ENCODE measurements at places on chromosomes 5 and 9.

DNA sequence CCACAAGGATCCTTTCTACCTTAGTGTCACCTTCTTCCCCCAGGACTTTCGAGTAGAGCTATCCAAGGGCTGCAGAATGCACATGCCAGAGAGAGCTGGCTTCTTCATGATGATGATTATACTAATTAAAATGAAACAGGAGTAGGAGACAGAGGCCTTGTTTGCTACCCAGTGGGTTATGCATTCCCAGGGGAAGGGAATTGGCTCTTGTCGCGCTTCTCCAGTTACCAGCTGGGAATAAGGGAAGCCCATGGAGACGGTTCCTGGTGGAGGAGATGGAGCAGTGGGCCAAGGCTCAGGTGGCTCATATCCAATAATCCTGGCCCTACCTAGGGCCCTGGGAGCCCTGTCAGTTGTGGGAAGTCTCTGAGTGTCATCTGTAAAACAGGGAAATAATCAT, 65.1 kb downstream of the WWC1 start:
- DNase-seq: peak; percentile 14

GRCh38 chr5:136213919-136214493, 21.0 kb upstream of the SMIM32 start:
- DNase-seq: no peak

DNA sequence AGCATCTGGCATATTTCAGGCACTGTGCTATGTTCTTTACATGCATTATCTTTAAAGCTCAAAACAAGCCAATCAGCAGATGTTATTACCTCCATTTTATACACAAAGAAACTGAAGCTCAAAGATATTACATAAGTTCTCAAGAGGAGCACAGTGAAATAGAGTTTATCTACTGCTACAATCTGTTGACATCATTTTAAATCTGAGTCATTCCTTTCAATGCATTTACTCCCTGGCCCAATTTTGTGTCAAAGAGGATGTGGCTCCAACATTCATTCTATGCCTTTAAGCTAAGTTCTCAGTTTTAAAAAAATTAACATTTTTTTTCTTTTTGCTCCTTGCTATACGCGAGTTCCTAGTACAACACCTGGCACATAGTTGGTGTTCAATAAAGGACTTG, 486.3 kb upstream of the ZNF462 start:
- no peak for DNase-seq

GRCh38 chr9:88775559-88775958, 215.7 kb upstream of the S1PR3 start:
- no peak for DNase-seq

DNA sequence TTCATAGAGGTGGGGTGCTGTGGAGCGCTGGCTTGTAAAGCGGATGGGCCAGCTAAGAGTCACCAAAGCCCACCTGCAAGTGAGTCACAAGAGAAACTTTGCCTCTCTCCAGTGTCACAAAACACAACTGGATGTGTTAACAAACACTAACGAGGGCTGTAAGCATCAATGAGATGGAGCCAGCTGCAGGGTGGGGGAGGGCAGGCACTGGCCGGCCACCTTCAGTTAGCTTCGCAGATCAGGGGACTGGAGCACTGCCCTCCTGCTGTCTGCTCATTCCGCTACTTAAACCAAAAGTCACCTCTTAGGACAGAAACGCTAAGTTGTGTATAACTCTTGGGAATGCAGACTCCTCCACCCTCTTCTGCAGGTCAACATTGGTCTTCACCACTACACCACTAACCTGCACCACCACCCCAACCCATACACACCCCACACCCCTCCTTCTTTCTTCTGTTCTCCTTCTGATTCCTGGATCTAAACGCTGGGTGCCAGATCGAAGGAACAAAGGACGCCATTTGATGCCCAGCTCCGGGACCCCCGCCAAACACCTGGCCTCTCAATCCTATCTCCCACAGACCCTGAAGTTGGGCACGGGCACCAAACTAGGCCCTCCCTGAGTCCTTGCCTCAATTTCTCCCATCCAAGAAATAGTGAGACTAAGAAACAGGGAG, 2.1 kb downstream of the ARSI start:
- DNase-seq: no peak

DNA sequence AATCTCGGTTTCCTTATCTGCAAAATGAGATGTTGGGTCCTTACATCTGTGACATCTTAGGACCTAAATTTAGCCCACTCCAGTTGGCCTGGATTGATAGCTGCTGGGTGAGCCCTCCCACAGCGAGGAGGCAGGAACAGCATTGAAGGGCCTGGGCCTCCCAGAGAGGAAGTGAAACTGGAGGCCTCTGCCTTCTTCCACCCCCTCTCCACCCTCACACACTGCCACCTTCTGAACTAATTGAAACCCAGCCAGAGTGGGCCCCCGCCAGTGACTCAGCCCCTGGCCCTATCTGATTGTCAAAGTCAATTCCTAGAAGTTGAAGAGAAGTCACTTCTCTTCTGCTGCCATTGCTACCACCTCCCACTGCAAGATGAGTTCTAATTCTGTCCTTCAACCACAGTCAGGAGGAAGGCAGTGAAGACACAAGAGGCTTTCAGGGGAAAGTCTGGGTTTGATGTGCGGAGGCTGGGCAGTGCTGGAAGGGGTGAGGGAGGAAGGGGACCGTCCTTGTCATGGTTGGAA, 55.2 kb upstream of the NEK6 start:
- no peak for DNase-seq

- no peak for DNase-seq
These were observed 72.0 kb upstream of the ENTREP1 start for GRCh38 chr9:69253057-69253456.

DNA sequence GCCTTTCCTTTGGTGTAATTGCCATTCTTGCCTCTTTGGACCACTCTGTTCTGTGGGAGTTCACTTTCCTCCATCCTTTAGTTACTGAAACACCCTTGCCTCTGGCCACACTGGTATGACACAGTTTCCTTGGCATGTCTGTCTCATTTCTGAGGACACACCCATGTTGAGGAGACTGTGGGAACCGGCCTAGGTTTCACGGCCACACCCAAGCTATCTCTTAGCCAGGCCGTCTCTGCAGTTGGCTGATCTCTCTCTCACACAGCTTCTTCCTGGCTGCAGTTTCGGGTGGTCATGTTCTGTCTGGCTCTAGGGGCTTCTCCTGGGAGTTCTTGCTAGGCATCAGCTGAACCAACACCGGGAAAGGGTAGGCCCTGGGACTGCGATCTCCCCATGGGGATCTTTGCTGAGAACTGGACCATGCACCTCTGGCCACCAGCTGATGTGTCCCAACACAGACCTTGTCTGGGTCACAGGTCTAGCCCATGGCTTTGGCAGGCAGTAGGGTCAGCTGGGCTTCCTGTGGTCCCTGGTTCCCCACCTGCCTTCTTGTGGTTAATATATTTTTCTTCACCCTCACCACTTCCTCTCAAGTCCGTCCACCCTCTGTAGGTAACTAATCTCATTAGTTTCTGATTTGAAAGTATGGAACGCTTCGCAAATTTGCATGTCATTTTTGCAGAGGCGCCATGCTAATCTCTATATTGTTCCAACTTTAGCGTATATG, 24.9 kb downstream of the ARHGEF37 start:
- no peak for DNase-seq

GRCh38 chr5:140630292-140631035, 2.5 kb downstream of the CD14 start:
- DNase-seq: no peak

DNA sequence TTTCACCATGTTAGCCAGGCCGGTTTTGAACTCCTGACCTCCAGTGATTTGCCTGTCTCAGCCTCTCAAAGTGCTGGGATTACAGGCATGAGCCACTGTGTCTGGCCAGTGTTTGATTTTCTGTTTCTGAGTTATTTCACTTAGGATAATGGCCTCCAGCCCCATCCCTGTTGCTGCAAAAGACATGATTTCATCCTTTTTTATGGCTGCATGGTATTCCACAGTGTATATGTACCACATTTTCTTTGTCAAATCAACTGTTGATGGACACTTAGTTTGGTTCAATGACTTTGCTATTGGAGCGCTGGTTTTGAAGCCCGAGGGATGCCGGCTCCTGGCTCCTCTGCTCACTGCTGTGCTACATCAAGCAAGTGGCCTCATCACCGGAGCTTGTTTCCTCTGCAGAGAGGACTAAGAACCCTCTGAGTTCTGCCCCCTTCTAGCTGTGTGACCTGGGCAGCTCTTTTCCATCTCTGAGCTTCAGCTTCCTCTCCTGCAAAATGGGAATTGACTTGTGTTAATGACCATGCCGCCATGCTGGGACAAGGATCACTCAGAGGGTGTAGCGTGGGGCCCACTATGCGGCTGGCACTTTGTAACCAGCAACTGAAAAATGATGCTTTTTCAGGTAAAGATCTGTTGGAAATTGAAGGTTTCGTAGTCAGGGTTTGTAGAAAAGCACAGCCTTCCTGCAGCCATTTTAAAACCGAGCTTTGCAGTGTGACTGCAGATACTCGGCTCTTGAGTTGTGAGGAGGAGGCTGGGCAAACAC, 4.6 kb upstream of the NEURL1B start:
- DNase-seq: no peak

- DNase-seq: no peak
These were observed 164.8 kb downstream of the ZSWIM6 start for GRCh38 chr5:61496860-61497259.

- DNase-seq: no peak
These were observed 45.9 kb downstream of the BARX1 start for GRCh38 chr9:93909242-93909616.

DNA sequence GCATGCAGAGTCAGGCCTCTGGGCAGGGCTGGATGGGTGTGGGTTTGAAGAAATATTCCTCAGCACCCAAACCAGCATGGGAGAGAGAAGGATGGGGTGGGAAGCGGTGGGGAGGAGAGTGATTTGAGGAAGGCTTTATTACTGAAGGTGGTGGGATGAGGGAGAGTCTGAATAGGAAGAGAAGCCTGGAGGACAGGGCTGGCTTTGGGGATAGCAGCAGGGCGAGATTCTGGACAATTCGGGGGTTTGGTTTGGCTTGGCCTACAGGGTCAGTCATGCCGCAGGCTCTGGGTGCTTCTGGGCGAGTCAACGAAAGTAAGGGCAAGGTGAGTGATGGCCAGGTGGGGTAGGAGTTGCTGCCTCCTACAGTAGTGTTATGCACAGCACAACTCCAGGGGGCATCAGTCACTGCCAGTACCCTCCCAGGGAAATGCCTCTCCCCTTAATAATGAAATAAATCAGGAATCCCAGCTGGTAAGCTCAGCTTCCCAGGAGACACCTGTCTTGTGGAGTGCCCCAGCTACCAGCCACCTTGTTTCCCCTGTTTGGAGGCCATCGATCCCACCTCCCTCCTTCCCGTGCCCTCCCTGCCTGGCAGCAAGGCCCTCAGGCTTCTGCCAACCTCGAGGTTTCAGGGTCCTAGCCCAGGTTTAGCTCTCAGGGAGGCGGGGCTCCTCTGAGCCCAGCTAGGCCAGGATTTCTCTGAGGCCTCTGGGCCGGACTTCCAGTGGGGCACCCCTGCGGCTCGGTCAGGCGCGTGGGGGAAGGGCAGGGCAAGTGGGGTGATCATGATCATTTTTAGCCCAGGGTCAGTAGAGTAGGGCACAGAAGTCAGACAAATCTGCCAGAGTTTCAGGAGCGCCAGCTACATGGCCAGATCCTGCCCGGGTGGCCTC, 741 bp upstream of the NKX2-5 start:
- DNase-seq: no peak

DNA sequence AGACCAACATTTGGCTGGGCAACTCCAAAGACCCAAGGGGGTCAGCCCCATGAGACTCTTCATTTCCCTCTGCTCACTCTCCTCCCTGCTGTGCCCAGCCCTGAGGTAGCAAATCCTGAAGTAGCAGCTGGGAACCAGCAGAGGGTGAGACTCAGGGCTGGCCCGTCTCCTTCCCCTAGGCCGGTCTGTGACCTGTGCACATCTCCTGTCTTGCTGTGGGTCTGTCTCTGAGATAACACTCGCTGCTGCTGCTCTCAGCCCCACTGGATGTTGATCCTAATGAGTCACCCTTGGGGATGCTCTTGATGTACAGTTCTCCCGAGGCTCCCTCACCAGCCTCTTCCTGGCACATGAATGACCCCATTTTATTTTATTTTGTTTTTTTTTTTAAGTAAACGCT, 7.3 kb upstream of the OR2V1 start:
- DNase-seq: no peak

DNA sequence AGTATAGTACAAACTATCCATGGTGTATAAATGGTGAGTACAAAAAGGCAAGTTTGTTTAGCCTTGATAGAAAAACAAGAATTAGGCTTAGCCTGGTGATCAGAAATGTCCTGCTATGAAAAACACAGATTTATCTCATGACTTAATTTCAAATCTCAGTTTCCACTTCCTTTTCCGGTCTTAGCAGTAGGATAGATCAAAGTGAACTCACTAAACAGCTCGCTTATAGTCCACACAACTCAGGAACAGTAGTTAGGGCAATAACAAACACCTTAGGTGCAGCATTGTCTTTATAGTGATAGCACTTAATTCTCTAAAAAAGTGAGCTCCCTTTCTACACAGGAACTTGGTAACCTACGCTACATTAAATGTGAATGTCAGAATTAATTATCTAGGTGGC, 11.4 kb downstream of the GOLGA1 start:
- DNase-seq: no peak

DNA sequence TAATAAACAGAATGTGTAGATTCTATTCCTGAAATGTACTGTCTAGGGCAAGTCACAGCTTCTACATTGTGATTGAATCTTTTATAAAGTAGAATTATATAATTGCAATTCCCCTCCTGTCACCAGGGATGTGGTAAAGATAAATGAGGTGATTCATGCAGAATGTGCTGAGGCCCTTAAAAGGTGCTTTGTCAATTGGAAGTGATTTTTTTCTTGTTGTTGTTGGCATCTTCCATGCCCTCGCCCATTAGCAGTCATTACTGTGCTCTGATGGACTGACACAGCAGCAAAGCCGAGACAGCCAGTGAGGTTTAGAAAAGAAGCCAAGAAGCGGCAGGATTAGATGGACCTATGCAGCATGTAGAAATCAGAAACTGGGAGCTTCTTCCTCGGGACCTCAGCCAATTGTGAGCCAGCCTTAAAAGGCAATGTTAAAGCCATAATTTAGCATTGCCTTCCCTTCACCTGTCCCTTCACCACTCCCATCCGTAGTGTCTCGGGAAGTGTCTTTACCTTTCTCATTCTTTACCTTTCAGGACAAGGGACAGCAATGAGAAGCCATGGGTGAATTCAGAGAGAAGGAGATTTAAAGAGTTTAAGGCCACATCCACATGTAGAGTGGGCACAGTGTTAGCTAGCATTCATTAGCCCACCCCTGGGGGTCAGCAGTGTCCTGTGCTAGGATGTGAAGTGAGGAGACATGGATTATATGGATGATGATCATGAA, 257.8 kb downstream of the PLK2 start:
- DNase-seq: no peak

- DNase-seq: no peak
These were observed 25.8 kb downstream of the PTGES2 start for GRCh38 chr9:128101690-128102089.

DNA sequence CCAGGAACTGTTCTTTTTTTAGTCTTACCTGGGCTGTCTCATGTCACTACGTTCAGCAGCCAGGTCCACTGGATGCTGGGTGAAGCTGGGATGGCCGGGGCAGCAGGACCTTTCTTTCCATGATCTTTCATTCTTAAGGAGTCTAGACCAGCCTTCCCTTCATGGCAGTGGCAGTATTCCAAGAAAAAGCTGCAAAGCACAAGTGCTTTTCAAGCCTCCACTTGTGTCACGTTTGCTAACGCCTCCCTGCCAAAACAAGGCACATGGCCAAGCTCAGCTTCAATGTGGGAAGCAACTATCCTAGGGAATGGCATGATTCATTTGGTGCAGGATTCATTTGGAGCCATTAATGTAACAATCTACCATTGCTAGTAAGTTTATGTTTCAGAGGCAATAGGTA, 94.8 kb downstream of the RCL1 start:
- no peak for DNase-seq

- no peak for DNase-seq
These were observed 98.7 kb upstream of the MPDZ start for GRCh38 chr9:13378154-13378553.

GRCh38 chr5:98997000-98997399, 68.2 kb upstream of the CHD1 start:
- no peak for DNase-seq

Data from NCI-H187 (cell line).